ENCODE measurements at places on chromosomes 7 and 10.

DNA sequence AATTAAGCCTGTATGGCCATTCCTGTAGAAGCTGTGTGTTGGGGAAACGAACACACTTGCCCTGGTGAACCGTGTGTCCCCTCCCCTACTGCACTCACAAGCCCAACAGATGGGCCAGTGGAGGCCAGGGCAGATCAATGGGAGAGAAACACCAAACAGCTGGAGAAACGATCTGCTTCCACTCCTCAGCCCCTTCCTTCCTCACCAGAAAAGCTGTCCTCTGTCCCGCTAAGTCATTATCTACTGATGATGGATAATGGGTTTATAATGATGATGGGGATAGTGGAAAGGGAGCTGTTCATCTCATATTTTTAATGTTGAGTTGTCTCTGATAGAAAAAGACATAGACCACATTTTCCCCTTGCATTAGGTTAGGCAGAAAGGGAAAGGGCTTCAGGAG lies 99.7 kb downstream of the ELMO1 start:
- no peak for DNase-seq

DNA sequence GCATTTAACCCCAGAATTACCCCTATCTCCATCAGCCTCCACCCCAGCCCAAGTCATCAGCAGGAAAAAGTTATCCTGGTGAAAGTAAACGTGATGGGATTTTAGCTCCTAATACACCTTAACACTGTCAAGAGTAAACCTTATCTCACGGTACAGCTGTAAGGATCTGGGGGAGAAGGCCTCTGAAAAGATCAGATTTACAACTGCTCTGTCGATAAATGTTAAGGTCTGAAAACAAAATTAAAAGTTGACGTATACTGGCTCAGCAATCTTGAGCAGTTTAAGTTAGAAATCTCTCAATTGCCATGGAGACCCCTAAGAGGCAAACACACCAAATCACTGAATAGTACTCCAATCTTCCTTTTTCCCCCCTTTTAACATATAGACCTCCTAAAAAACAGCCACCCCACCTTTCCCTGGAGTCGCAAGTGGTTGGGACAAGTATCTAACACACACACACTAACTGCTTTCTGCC lies 6.1 kb downstream of the SKAP2 start:
- DNase-seq, result no peak

GRCh38 chr7:17611611-17612010 lies 313.2 kb downstream of the AHR start:
- DNase-seq, result no peak

DNA sequence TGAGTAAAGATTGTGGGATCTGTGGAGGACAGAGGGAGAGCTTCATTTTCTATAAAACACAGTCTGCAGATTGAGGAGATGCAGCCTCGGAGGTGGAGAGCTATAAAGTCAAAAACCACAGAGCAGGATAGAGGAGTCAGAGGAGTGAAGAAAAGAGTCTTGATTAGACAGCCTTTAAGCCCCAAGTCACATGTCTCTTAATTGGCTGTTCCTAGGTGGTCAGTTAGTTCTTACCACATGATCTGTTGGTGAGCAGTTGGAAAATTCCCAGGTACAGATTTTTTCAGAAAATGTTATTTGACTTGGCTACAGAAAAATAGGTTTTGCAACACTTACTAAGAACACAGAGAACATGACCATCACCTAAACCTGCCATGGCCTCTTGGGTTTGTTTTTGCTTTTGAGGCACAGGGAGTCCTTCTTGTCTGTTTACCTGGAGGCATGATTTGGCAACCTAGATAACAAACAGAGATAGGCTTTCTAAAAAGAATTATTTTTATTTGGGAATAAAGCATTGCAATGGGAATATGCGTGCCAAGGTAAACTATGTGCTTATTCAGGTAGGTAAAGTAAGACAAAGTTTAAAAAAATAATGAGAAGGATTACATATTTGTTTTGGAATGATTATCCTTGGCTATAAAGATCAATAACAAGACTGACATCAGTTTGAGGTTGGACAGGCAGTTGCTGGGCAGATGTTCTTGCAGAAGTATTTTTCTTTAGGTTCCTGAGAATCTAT lies 604 bp upstream of the CYP3A43 start:
- no peak for DNase-seq

DNA sequence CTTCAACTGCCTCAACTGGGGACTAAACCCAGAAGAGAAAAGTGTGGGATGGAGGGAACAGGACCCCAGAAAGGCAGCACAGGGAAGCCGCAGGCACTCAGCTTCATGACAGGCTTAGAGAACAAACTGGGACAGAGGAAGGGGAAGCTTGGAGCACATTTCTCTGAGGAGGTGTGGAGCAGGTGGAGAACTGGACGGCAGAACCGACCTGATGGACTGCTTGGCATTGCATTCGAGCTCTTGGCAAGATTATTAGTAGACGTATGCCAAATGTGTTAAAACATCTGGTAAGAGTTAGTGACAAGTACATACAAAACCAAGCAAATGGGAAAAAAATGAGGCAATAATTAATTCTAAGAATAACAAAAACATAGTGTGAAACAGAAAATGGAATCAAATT lies 335.7 kb downstream of the SFMBT2 start:
- no peak for DNase-seq
